Stimulated activated CD4-positive, alpha-beta T cell treated with anti-CD3 and anti-CD28 coated beads, Interleukin-4, amount 100 ng/mL, for 24 hours (primary cell): ENCODE measurements at places on chromosomes 4 and X.
A peak's percentile ranks its signal among the peaks of the same experiment; 100 is the strongest.

DNA sequence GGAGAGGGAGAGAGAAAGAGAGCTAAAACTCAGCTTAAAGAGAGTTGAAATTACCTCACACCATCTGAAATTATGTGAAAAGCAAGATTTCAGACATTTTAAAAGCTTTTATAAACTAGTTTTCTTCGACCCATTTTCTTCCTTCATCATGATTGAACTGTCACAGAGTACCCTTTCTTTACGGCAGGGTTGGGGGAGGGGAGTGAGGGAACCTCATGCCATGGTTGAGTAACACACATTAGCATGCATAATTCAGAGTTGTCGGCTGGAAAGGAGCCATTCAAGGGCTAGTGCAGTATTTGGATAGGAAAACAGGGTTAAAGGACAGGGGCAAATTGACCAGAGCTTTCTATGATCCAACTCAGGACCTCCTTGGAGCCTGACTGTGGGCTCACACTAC lies 46.2 kb downstream of the PCDH19 start:
- no peak for DNase-seq

DNA sequence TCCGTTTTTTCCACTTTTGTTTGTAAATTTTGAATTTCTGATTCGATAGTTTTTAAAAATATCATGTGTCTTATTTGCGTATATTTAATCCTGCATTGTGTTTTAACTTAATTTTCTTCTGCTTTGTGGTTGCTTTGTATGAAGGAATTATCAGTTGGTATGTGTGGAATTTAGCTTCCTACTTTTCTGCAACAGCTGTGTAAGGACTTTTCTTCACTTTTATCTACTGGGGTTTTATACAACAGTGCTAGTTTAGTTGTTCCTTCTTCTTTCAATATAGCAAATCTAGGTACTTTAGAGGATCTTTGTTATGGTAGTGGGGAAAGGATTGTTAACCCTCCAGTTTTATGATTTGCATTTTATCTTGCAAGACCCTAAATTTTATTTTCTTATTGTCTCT lies 410.3 kb downstream of the CCSER1 start:
- DNase-seq = no peak

DNA sequence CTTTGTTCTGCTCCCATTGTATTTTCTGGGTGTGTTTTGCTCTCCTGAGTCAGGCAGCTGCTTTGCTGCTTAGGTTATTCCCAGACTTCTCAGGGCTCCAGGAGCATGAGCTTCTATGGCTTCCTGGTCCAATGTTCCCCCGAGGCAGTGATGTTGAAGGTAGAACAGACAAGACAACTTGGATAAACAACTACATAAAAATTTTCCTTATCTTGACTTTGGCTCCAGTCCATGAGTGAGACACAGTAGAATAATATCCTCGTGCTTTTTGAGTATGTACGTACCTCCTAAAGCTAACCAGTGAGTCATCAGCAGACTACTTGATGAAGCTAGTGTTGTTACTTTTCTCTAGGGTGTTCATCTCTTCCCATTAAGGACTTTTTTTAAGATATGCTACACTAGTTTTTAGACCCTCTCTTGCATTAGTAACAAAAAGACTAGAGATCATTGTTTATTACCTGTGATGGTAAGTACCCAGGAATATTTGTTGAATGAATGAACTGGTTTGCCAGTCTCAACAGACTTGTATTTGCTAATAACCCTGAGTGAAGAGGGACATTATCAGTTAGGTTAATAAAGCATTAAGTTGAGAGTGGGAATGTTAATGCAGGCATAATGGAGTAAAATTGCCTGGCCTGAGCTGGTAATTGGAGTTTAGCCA lies 131.9 kb downstream of the FHIP1A start:
- DNase-seq = no peak

- DNase-seq = no peak
Measured at GRCh38 chr4:4651811-4652755, 110.2 kb upstream of the STX18 start.

DNA sequence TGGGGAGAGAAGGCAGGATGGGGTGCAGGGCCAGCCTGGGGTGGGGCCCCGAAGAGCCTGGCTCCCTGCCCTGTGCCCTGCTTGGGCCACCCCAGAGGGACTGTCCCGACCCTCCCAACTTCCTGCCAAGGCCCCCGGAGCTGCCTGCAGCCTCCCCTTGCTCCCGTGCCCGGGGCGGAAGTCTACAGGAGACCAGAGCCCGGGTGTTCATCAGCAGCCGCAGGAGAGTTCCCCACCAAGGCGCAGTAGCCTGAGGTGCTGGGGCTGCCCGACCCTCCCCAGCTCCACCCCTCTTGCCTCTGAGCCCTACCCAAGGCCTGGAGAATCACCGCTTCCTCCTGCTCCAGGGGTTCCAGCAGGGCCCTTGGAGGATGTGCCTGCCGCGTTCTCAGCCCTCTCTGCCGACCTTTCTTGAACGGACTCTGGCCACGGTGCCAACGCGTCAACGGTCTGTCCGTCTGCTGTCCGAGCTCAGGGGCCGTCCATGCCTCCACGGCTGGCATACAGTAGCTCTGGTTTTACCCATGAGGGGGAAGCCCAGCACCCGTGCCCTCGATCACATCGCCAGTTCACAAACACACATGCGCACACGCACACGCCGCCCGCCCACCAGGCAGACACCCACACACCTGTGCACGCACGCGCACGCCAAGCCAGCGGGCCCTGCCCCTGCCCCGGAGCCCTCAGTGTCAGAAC lies 36.0 kb upstream of the SPON2 start:
- no peak for DNase-seq

- no peak for DNase-seq
Measured at GRCh38 chr4:151459375-151459774, 50.4 kb downstream of the FHIP1A start.

DNA sequence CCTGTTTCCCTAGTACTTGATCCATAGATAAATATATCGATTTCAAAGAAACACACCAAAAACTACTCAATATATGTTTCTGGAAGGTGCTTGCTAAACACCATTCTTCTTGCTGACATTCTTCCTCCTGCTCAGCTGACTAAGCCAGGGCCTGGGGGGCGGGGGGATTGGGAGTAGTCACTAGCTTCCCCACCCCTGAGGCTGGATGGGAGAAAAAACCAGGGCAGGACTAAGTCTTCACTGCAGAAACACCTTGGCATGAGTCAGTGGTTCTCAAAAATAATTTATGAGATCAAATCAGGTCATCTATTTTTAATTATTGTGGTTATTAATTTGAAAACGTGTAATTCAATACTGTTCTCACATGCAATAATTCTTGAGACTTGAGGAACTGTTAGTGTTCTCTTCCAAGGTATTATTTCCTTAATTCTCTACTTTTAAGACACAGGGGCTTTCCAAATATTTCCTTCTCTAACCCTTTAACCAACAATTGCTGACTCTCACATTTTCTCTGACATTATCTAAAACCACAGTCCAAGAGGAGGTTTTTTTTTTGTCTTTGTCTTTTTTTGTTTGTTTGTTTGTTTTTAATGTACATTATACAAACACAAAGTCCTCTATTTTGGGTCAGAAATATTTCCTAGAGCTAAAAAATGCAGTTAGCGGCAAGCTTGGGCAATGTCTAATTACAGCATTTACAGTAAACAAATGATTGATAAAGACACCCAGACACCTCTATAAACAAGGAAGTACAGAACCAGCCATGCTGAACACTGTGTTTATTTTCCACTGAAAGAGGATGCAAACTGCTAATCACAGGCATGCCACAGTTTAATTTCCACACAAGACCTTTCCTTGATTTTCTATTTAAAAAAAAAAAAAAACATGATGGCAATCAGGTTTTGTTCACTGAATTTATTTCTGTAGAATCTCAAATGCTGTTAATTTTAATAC lies 120.3 kb upstream of the USP9X start:
- no peak for DNase-seq

- no peak for DNase-seq
Measured at GRCh38 chrX:70476934-70477733, 32.5 kb downstream of the DLG3 start.

DNA sequence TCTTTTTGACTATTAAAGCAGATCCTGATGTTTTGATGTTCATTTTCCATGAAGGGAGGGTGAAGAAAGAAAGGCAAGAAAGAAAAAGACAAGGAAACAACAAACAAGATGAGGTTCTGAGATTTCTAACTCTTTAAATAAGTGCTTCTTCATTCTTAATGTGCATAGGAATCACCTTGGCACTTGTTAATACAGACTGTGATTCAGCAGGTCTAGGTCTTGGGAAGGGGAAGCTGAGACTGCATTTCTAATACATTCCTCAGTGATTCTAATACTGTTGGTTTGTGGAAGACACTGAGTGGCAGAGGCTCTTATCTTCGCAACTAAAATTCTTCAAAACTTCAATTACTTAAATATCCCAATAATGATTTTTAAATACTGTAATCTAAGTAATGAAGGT lies 95.2 kb upstream of the NAP1L5 start:
- no peak for DNase-seq

DNA sequence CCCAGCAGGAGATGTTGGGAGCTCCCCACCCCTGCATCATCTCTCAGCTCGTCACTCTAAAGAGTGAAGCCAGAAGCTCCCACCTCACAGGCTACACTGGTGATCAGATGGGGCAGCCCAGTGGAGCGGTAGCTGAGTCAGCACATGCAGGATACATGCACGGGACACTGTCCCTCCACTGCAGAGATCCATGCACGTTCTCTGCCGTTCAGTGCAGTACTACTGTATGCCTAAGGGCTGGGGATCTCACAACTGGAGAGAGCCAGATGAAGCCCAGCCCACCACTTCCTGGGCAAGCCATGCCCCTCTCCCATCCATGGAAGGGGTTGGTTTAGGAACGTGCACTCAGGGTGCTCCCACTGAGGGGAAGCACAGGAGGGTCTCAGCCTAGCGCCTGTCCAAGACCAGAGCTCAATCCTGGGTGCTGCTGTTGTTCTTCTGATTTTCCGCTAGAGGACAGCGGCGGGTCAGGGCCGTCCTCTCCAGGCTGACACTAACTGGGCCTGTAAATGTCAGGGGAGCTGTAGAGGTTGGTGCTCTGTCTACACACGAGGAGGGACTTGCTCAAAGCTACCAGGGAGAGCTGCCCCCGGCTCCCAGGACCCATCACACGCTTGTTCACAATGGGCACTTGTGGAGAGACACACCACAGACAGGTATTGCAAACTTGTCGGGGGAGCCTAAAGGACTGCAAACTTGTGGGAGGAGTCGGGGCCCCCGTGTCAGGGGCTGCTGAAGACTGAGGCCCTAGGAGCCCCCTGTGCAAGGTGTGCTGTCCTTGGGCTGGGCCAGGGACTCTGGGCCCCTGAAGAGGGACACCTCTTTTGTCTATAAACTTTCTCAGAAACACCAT lies 18.2 kb upstream of the ABLIM2 start:
- peak; percentile 42 for DNase-seq

DNA sequence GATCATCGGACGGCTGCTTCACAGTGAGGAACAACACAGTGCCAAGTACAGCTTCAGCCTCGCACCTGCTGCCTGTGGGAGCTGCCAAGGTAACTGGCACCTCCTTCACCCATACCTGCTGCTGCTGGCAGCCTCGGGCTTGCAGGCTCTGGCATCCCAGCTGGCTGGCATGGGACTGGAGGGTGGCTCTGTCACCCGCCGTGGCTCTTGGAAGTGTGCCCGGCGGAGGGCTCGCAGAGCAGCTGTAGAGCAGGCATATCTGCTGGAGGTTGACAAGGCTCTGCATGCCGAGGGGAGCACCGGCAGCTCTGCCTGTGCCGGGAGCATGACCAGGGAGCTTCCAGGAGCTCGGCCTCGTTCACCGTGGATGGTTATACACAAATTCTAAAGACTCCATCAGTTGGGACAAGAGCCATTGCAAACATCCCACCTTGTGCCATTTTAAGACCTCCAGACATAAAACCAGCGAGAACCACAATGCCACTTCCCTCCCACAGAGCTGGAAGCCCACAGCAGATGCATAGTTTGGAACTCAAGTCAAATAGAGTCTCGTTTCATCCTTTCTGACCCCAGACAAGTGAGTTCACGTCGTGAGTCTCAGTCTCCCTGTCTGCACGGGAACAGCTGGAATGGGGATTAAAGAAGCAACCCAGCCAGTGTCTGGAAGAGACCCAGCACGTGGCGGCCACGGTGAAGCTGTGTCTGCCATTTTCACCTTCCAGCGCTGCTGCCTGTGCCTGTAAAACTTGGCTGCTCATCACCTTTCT lies 84.3 kb upstream of the PSAPL1 start:
- DNase-seq = no peak

DNA sequence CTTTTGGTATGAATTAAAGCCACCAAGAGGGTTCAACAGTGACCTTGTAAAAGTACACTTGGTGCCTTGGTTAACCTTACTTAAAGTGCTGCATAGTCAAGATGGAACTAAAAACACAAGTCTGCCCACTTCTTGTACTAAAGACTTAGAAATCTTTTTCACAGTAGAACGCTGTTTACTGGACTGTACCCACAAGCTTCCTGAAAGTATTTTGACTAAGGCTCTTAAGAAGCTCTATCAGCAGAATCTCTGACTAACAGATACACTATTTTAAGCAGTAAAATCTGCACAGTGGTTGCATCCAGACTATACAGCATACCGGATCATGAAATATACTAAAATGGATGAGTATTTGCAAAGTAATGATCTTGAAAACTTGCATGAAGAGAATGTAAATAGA lies 7.2 kb downstream of the RAB28 start:
- DNase-seq = no peak

GRCh38 chr4:65918872-65919271 lies 248.6 kb upstream of the EPHA5 start:
- no peak for DNase-seq

DNA sequence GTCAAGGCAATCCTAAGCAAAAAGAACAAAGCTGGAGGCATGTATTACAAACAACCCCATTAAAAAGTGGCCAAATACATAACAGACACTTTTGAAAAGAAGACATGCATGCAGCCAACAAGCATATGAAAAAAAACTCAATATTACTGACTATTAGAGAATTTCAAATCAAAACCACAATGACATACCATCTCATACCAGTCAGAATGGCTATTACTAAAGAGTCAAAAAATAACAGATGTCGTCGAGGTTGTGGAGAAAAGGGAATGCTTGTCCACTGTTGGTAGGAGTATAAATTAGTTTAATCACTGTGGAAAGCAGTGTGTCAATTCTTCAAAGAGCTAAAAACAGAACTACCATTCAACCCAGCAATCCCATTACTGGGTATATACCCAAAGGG lies 604.6 kb upstream of the GRIA3 start:
- no peak for DNase-seq

DNA sequence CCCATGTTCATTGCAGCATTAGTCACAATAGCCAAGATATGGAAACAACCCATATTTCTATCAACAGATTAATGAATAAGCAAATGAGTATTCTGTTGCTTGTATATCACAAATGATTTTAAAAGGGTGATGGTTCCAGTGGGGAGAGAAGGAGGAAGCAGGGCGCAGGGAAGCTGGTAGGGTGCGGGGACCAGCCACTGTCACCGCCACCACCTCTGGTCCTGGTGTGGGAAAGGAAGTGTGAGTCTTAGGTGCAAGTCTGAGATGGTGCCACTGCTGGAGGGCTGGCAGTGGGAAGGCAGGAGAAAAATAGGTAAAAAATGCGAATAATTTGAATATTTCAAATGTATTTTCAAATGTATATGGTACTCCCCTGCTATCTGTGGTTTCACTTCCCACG lies 286.8 kb upstream of the DDX53 start:
- no peak for DNase-seq
